ENCODE measurements at places on chromosomes 5 and 9.

DNA sequence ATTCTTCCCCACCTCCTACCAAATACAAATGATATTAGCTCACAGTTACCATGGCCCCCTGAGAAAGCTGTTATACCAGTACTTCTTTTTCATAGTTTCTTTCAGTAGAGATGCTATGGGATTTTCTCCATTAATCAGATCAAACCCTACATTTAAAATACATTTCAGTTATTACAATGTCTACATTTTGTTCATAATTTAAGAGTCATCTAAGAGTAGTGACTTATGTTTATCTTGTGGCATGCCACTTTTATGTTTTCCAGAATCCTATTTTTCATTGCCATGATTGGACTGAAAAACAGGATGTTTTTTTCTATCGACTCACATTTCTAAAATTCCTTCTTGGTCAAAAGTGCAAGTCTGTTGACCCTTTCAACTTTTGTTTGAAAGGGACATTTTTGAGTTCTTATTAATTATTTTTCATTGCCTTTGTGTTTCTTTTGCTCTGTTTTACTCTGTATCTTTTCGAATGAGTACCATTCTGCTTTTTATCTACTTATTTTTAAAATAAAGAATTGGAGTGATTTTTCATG, 77.4 kb upstream of the ANXA1 start:
- no peak for DNase-seq

DNA sequence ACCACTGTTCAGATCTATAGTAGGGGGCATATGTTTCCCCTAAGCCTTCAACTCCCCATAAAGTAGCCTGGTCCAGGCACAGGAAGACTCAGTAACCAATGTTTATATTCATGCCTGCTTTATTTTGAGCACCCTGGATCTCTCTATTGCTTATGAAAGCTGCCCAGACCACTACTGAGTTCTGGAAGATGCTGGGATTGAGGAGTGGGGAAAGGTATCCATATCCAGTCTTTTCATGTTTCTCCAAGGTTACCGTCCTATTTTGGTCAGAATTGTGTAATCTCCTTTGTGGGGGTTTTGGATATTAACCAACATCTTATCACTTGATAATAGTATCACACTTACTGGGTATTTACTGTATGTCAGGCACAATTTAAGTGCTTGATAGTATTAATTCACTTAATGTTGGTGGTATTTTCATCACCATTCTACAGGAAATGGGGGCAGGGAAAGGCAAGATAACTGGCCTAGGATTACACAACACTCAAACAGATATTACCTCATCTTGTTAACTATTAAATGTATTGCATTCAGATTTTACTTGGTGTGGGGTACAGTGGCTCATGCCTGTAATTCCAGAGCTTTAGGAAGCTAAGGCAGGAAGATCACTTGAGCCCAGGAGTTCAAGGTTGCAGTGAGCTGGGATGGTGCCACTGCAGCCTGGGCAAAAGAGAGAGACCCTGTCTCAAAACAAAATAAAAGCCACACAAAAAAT, 36.3 kb downstream of the RUSC2 start:
- no peak for DNase-seq

- DNase-seq, result no peak
Observed at GRCh38 chr5:141617128-141617527, 1.7 kb downstream of the DIAPH1 start.

DNA sequence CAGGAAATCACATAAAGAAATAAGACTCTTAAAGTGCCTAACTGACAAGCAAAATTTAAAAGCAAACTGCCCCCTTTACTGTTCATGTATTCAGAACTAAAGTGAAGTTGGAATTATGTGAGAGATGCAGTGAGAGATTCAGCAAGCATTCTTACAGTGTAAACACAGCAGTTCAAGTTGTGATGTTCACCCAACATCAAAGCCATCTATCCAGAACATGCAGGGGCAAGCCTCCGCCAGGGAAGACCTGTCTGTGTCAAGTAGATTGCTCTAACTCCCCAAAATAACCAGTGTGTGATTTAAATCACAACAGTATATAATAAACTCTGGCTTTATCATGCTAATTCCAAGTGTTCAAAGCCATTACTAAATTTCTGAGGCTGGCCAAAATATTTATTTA, 233.3 kb downstream of the BNC2 start:
- no peak for DNase-seq

GRCh38 chr5:61603211-61603908, 271.3 kb downstream of the ZSWIM6 start:
- DNase-seq, result no peak

GRCh38 chr5:14937254-14937653, 65.7 kb upstream of the ANKH start:
- DNase-seq, result no peak

DNA sequence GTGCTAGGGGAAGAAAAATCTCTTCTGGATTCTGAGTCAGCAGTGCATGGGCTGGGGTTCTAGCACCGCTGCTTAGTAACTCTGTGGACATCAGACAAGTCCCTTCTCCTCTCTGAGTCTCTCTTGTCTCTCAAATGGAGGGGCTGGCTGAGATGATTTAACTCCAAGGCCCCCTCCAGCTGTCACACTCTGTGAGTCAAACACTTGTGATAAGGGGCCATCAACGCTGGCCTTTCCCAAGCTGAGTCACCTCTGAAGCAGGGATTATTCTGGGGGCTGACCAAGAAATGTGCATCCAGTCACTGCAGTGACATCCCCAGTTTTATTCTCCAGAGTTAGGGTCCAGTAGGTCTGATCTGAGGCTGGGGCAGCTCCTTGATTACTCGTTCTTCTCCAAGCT, 110.4 kb upstream of the ZNF462 start:
- no peak for DNase-seq

DNA sequence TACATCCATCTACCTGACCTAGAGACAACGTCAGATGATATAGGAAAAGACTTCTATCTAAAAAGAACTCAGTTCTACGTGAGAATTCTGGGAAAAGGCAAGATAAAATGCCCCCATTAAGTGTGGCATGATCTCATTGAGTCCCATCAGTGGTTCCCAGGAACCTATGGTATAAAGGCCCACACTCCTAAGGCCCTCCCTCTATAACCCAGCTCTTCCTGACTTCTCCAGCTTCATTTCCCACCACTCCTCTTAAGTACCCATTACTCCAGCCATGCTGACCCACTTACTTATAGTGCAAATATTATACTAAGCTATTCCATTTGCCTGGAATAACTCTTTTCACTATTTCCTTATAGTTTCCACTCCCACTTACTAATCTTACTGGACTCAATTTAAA, 95.4 kb upstream of the NR5A1 start:
- DNase-seq, result no peak

GRCh38 chr5:139312075-139312474, 18.5 kb downstream of the MATR3 start:
- DNase-seq, result no peak

DNA sequence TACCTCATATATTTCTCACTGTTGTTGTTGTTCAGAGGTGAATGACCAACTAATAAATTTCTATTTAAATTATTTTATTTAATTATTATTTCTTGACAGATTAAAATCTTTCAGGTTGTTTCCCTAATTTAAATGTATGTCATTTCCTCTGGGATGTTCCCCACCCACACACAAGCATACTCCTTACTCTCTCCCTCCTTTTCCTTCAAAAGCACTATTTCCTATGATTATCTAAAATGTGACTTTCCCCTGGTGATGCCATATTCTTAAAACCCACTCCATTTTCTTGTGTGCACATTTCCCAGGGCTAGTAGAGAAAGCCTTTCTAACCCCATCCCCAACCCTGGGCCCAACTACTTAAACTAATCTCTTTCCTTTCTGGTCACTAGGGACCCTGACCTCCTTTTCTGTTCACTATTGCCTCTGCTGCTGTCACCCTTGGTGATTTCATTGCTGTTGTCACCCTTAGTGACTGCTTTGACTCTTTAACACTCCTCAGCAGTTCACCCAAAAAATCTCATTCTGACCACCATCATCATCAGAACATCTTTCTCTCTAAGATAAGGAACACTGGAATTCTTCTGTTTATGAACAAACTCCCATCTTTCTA, 16.8 kb downstream of the IL33 start:
- no peak for DNase-seq

DNA sequence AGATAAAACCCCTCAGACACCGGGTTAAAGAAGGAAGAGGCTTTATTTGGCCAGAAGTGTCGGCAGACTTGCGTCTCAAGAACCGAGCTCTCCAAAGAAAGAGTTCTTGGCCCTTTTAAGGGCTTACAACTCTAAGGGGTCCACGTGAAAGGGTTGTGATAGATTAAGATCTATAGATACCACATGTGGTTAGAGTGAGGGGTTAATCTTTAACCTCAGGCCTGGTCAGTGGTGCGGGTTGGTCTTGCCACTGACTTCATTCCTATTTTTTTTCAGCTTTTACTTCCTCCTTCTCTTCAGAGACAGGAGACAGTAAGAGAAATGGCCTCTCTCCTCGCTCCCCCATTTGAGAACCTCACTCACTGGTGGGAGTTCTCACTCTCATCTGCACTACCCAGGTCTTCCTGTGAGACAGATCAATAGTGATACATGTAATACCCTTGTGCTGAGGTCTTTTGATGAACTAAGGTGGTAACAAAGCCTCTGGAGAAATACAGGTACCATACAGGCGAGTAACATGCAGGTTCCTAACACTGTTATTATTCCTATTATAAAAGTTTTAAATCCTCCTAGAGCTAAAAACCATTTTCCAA, 52.4 kb upstream of the COX7C start:
- DNase-seq, result no peak
